GDM1 (cell line): ENCODE measurements at places on chromosomes 6 and 20.

DNA sequence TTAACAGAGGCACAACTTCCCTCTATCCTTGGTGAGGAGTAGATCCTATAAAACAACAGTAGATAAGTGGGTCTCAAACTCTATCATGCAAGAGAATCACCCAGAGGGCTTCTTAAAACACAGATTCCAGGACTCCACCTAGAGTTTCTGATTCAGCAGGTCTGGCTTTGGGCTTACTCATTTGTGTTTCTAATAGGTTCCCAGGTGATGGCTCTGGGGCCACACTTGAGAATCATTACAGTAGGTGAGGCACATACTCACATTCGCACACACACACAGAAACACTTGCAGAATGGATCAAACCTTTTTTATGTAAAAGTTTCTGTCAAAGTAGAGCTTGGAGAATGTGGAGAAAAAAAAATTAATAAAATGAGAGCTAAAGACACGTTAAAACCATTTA, 52.4 kb downstream of the TMEM242 start:
- DNase-seq: no peak

DNA sequence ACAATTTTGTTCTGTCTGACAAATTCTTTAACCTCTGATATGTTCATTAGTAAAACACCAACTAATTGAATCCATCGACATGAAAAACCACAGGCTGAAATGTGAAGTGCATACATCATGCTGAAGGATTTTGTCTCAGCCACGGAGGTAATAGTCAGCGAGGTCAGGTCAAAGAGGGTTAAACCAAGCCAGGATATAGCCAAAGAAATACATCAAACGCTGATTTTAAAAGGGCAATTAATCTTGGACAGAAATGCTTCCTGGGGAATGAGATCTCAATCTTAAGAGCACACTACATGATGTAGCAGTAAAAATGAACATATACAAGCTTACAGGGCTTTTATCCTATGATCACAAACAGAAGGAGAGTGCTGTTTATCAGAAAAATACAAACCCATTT, 106.7 kb downstream of the PRDM1 start:
- DNase-seq: no peak

GRCh38 chr20:59663513-59664060, 59.2 kb downstream of the PHACTR3 start:
- DNase-seq: no peak

GRCh38 chr20:43914311-43915210, at the start of gene TOX2:
TOX2 (plus strand) TSS chr20:43914852; CDS start chr20:43914892, 40 bp downstream.
- no peak for DNase-seq

DNA sequence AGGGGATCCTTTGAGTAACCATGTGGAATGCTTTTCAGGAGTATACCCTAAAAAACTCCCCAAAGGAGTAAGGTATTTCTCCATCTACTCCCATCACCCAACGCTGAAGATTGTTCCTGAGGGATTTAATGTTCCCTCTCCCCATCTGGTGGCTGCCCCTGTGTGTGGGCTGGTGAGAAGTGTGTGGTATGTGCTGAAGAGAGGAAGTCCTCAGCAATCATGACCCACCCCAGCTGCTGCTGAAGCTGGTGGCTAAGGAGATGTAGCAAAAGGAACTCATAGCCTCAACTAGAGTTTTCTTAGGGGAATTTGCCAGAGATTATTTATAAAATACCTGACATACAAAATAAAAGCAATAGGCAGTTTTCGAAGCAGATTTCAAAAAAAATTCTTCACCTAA, 114.3 kb upstream of the JAG1 start:
- no peak for DNase-seq
